ENCODE measurements at places on chromosomes 6 and 20.

DNA sequence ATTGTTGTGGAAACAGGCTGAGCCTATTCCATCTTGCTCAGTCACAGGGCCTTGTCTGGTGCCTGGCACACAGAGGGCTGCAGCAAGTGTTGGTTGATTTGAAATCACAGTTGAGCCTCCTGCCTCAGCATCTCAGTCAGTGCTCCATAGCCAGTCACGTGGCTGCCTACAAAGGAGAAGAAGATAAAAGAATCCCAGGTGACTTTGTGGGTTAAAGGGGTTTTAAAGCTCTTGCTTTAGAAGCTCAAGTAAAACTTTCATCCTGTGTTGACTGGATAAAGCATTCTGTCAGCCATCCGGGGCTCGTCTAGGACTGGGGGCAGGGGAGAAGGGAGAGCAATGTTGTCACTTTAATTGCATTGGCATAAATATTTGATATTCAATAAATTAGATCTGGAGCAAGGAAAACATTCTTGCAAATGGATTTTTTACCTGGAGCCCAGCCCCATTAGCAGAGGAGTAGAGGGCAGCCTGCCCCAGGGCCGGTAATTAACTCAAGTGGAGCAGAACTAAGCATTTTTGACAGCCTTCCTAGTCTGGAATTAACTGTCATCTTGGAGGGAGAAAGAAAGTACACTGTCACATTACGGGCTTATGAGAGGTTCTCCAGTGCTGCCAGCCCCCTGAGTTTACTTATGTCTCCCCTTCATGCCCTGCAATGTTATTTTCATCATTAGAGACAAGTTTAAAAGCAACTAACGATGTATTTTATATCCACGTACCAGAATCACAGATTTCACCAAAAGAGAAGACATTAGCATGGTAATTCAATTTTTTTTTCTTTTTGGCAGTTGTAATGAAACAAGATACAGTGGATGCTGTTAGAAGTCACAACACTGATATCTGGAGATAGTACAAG, 71.7 kb upstream of the GTSF1L start:
- DNase-seq: no peak

GRCh38 chr20:47708140-47708807, 77.0 kb downstream of the SULF2 start:
- no peak for DNase-seq

DNA sequence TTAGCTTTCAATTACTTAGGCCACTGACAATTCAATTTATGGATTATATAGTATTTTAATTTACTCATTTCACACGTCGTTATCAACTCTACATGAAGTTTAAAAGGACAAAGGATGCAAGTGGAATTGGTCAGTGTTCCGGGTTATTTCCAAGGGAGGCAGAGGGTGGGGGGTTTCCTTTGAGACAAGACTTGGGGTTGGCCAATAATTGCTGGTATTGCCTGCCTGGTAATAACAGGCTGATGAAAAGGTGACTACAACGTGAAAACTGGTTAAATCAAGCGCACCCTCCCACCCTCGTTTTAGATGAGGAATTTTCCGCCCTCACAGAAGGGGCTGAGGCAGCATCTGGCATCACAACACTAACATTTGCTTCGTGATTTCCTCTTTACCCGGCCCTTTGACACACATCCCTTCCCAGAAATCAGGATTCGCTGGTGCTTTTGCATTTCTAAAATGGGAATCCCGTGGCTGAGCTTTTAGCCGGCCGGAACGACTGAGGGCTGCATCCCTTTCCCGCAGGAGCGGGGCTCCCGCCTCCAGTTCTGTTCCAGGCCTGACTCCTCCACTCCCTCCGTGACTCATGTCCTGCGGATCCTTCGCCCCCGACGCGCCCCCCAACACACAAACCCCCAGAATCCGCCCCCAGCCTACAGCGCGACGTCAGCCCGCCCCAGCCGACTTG, 999 bp upstream of the PIM1 start:
- peak; percentile 56 for DNase-seq

DNA sequence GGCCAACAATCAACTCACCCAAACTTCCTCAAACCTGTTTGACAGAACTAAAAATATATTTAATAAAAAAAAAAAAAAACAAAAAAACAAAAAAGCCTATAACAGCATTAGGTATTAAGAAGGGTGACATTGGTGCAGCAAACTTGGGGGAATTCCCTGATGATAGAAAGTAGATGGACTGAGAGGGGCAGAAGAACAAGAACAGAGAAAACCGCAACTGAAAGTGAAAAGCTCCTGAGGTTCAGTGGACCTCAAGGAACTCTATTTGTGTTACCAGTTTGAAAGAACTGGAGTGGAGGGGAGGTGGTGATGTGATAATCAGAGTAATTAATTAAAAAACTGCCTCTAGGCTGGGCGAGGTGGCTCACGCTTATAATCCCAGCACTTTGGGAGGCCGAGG, 53.8 kb downstream of the MACROD2 start:
- DNase-seq: no peak

DNA sequence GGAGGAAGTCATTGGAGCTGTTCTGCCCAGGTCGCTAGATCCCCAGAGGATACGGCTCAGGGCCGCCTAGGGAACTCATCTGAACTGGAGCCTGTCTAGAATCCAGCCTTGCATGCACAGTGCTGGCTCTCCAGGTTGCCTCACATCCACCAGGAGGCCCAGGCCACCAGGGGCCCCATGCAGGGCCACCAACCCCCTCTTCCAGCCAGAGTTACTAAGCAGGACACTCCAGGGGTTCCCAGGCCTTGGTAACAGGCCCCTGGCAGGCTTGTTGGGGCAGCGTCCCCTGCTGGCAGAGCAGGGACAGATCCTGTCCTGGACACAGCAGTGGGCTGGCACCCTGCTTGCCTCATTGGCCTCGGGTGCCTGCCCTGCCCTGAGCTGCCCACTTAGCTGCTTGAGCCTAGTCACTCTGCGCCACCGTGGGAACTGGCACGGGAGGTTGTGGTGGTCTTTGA, 35.3 kb downstream of the EFCAB8 start:
- DNase-seq: no peak

GRCh38 chr6:18601516-18602020, 214.4 kb downstream of the RNF144B start:
- no peak for DNase-seq

DNA sequence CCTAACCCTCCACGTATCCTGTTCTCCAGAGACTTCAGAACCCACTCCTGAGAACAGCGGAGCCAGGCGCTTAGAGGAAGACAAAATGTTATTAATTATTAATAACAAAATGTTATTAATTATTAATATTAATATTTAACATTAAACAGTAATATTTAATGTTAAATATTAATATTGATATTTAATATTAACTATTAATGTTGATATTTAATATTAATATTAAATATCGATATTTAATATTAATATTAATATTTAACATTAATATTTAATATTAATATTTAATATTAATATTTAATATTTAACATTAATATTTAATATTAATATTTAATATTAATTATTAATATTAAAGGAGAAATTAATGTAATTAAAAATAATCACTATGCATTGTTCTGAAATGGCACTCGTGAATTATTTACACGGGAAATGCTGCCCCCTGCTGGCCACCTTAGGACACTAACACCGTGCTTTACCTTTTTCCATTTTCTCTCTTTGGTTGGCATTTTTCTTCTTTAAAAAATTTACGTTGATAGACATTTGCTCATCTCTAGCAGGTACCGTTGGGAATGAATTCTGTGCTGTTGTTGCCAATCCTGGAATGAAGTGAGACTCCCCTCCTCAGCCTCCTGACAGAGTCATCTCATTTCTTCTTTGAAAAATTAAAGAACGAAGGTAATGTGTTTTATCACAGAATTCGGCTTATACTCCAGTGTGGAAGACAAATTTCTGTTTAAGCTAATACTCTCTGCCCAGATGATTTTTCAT, 7.5 kb upstream of the GGTLC1 start:
- DNase-seq: peak; percentile 30
